HFFc6 (cell line): ENCODE measurements at places on chromosomes 1 and 21. TPM values are rescaled to one million over a fixed set of nuclear protein-coding genes. Genes with fewer than 3 reads are reported as not detected.

DNA sequence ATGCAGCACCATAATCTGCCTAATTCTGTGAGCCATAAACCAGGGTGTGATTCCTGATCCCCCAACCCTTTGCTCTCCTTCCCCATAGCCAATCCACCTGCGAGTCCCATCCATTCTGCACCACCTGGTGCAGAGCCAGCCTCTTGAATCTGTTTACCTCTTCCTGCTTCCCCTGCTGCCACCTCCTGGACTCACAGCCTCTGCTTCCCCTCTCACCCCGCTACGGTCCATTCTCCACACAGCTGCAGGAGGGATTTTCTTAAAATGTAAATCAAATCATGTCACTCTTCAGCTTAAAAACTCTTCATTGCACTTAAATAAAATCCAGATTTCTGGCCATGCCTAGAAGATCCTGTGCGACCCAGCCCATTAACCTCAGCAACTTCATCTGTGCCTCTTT is 186.7 kb downstream of the FOXD2 start:
- H3K4me1 ChIP-seq, result no peaks in the 10 kb centered on the region
- H3K4me3 ChIP-seq, result no peak overlapping the region
- H3K27me3 ChIP-seq, result peaks cover 33% of the 10 kb centered on the region
- DNase-seq, result no peak
- no peaks in the 10 kb centered on the region for H3K36me3 ChIP-seq
- H3K27ac ChIP-seq, result no peak overlapping the region

DNA sequence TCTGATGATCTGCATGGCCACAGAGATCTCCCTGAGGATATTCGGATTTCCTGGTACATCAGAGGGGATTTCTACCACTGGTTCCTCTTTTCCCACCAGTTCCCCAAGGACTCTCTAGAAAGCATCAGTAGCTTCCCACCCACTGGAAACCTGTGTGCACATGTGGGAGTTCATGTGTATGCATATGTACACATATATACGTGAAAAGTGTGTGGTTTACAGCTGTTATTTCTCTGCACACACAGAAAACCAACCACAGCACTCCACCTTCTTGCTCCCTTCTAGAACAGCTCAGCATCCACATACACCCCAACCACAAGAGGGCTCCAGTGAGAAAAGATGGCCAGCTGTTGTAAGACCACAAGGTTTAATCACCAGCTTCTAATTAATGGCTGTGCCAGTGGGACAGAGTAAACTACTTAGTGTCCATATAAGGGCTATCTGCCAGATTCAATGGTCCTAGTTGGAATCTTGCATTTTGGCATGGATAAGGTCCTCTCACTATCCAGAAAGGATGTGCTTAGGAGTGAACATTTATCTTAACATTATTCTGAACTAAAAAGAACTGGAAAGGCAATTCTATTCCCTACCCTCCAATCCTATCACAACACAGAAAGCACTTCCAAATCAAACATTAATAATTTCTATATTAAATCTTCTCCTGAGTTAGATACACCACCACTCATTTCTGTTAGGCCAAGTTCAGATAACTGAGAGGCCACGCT is 24.1 kb downstream of the GPR3 start:
- peaks cover 34% of the 10 kb centered on the region for H3K4me1 ChIP-seq
- H3K4me3 ChIP-seq, result no peak overlapping the region
- no peak overlapping the region for H3K27ac ChIP-seq
- DNase-seq, result peak; percentile 74

DNA sequence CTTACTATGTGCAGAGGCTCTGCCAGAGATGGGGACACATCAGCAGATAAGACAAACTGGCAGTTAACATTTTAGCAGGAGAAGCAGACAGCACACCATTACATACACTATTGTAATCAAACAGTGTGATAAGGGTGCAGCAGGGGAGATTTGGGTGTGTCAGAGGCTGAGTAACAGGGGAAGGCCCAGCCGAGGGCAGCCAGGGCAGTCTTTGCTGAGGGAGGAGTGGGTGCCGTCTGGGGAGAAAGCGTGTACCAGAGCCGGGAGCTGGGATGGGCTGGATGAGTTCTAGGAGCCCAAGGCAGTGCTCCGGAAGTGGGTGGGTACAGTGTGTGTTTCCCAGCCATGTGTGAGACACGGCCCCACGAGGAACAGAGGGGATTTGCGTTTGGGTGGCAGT is 31.2 kb downstream of the KCNA10 start:
- peaks cover 48% of the 10 kb centered on the region for H3K27me3 ChIP-seq
- no peaks in the 10 kb centered on the region for H3K36me3 ChIP-seq
- 0 out of 2 replicates have a peak, but pooled peaks cover 7% of the 10 kb centered on the region for H3K4me1 ChIP-seq
- no peak overlapping the region for H3K27ac ChIP-seq
- no peak overlapping the region for H3K4me3 ChIP-seq
- no peak for DNase-seq

DNA sequence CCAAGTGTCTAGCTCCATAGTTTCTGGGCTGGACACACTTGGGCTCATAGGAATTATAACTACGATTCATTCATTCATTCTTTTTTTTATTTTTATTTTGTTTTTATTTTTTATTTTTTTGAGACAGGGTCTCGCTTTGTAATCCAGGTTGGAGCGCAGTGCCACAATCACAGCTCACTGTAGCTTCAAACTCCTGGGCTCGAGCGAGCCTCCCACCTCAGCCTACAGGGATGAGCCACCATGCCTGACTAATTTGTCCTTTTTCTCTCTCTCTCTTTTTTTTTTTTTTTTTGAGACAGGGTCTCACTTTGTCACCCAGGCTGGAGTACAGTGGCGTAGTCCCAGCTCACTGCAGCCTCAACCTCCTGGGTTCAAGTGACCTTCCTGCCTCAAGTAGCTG is 42.3 kb downstream of the KCNAB2 start:
- no peak overlapping the region for H3K4me3 ChIP-seq
- DNase-seq, result no peak
- H3K27me3 ChIP-seq, result peaks cover 7% of the 10 kb centered on the region
- no peaks in the 10 kb centered on the region for H3K36me3 ChIP-seq
- H3K4me1 ChIP-seq, result peaks cover 11% of the 10 kb centered on the region

GRCh38 chr1:107491582-107491981 is 350.7 kb downstream of the NTNG1 start:
- H3K36me3 ChIP-seq, result no peaks in the 10 kb centered on the region; the same call in 1 of the 2 replicates
- DNase-seq, result no peak
- H3K27ac ChIP-seq, result no peak overlapping the region
- peaks cover 2% of the 10 kb centered on the region; the same call in 1 of the 2 replicates for H3K27me3 ChIP-seq

- peaks cover 27% of the 10 kb centered on the region for H3K4me1 ChIP-seq
- peak overlapping the region; percentile 48 for H3K27ac ChIP-seq
- peak; percentile 97 for DNase-seq
- peak overlapping the region; percentile 65 for H3K4me3 ChIP-seq
Measured at GRCh38 chr1:169312084-169312954, 55.3 kb downstream of the NME7 start.

GRCh38 chr1:12049616-12050015 is 13.5 kb upstream of the TNFRSF8 start:
- no peak overlapping the region for H3K4me3 ChIP-seq
- no peaks in the 10 kb centered on the region for H3K36me3 ChIP-seq
- H3K4me1 ChIP-seq, result peaks cover 15% of the 10 kb centered on the region
- H3K27me3 ChIP-seq, result peaks cover 9% of the 10 kb centered on the region

DNA sequence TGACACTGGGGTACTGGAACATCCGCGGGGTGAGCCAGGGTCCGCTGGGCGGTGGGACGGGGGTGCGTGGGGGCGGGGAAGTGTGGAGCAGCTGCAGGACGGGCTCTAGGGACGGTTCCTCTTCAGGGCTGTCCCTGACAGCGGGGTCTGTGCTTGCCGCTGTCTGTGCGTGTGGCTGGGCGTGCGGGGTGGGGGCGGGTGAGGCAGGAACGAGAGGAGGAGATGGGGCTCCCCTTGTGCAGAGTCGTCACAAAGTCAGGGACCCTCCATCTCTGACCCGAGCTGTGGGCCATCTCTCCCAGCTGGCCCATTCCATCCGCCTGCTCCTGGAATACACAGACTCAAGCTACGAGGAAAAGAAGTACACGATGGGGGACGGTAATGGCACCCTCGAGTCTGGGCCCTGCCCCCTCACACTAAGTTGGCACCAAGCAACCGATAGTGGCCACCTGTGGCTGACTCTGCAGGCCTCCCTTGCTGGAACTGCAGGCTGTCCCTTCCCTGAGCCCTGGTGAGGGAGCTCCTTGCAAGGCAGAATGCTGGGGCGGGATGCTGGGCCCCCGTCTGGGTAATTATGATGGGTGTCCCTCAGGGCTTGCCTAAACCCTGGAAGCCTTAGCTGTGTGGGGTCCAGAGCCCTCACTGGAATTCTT is 392 bp downstream of the GSTM2 start:
- H3K4me1 ChIP-seq, result peaks cover 25% of the 10 kb centered on the region
- no peak overlapping the region for H3K27ac ChIP-seq
- H3K27me3 ChIP-seq, result no peaks in the 10 kb centered on the region; the same call in none of the 2 replicates
- no peak for DNase-seq

DNA sequence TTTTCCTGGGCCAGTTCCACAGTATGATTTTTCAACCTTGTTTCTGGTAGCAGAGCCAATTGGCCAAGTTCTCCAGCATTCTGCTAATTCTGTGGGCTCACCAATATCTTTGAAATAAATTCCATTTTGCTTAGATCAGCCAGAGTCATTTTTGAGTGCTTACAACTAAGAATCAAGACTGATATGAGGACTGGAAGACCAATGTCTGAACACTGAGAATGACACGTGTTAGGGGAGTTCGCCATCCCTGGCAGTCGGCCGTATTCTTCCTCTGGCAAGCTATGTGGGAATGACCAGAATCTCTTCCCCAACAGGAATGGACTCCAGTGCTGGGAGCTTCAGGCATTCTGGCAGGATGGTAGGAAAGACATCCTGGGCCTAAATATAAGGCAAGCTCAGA is 4.9 kb upstream of the TENT5C start:
- no peak overlapping the region for H3K4me3 ChIP-seq
- H3K27ac ChIP-seq, result no peak overlapping the region
- H3K36me3 ChIP-seq, result no peaks in the 10 kb centered on the region
- no peak for DNase-seq
- peaks cover 9% of the 10 kb centered on the region for H3K27me3 ChIP-seq
- peaks cover 11% of the 10 kb centered on the region for H3K4me1 ChIP-seq

DNA sequence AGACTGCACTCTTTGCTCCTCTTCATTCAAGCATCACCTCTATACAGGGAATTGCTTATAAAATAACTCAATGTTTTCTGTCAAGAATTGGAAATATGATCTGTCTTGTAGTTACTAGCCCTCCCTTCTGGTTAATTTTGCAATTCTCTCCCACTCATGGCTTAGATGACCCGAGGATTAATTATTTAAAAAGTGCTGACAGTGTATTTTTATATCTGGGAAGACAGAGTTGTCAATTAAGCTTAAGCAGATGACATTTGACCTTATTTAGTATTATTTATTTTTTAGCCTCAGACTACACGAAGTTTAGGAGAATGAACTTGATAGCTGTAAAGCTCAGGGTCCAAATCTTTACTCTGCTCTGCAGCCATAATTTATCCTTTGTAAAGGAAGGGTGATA is 538.5 kb downstream of the NEGR1 start:
- no peak for DNase-seq
- no peak overlapping the region for H3K27ac ChIP-seq
- H3K27me3 ChIP-seq, result no peaks in the 10 kb centered on the region
- H3K4me3 ChIP-seq, result no peak overlapping the region
- 0 out of 2 replicates have a peak, but pooled peaks cover 6% of the 10 kb centered on the region for H3K4me1 ChIP-seq

GRCh38 chr1:48777219-48777895 is 666 bp upstream of the BEND5 start:
- peaks cover 1% of the 10 kb centered on the region for H3K27me3 ChIP-seq
- no peak overlapping the region for H3K4me3 ChIP-seq
- no peak overlapping the region for H3K27ac ChIP-seq
- H3K36me3 ChIP-seq, result peaks cover 5% of the 10 kb centered on the region
- no peak for DNase-seq

DNA sequence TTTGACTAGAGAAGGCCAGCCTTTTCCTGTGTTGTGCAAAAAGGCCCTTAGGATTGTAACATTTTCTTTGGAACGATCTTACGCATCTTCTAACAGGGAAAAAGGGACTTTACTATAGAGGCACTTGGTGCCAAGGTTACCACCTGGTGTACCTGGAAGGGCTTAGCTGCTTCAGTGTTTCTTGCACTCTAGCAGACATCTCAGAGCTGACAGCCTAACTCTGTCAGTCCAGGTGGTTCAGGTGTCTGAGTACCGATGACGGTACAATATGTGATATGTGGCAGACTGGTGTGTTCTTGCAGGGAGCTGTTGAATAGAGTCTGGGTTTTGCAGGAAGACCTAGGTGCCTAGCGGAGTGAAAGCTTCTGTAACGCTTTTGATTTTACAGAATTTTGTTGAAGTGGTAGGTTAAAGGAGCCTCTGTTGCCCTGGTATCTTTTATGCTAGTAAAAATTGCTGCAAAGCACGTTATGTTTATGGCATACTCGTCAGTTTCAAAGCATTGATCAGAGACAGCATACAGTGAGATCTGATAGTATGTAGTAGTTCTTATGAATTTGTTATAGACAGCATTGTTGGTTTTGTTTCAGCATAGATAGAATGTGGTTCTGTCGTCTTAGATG is 1.4 kb downstream of the MAGI3 start:
- H3K27ac ChIP-seq, result peak overlapping the region; percentile 69; the same call in 1 of the 2 replicates
- no peak for DNase-seq
- H3K27me3 ChIP-seq, result peaks cover 3% of the 10 kb centered on the region
- peaks cover 67% of the 10 kb centered on the region for H3K4me1 ChIP-seq
- peak overlapping the region; percentile 91 for H3K4me3 ChIP-seq

PANK4 gene
- total RNA-seq, result 18.7 to 24.6 TPM (median 24.5 TPM) in 3 replicates

SPAG17 gene
- not detected in 3 replicates for total RNA-seq

LCE2A gene
- 2.9 to 20.1 TPM (median 14.9 TPM) in 3 replicates for total RNA-seq

S100A12 gene
- not detected in 3 replicates for total RNA-seq

VSIG8 gene
- total RNA-seq, result not detected in 3 replicates

DCST1 gene
- total RNA-seq, result not detected in 3 replicates

CAMSAP2 gene
- total RNA-seq, result 29.6 and 30.2 TPM in 2 replicates

RPS6KC1 gene
- 16.5 to 18.3 TPM (median 18.3 TPM) in 3 replicates for total RNA-seq
